Amygdala (tissue), 56 donors: ENCODE measurements at places on chromosomes 6 and 20.

- no peak for DNase-seq
Measured at GRCh38 chr20:51641866-51642265, 99.3 kb upstream of the NFATC2 start.

GRCh38 chr6:37492236-37492972 is 7.3 kb downstream of the CCDC167 start:
- no peak for DNase-seq

DNA sequence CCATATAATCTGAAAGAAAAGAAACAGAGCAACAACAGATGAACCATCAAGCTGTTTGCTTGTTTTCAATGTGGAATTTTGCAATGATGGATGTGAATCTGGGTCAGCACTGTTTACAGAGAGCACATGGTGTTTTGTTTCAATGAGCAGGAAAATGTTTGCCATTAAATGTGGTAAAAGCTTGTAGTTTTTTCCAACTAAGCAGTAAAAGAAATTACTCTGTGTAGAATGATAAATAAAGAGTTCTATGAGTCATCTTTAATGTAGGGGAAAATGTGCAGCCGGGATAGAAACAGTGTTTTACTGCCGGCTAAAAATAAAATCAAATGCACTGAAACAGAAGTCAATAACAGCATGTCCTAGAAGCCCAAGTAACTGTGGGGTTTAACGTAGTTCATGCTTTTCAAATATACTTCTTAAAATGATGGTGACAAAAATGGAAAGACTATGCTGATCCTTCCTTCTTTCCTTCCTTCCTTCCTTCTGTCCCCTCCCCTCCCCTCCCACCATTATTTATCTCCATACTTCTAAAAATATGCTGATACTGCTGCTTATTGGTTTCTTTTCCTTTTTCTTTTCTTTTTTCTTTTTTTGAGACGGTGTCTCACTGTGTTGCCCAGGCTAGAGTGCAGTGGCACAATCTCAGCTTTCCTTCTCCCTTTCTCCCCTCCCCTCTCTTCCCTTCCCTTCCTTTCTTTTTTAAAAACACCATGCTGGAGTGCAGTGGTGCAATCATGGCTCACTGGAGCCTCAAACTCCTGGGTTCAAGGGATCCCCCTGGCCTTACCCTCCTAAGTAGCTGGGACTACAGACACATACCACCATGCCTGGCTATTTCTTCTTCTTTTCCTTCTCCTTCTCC is 6.3 kb upstream of the NAA20 start:
- DNase-seq: no peak

DNA sequence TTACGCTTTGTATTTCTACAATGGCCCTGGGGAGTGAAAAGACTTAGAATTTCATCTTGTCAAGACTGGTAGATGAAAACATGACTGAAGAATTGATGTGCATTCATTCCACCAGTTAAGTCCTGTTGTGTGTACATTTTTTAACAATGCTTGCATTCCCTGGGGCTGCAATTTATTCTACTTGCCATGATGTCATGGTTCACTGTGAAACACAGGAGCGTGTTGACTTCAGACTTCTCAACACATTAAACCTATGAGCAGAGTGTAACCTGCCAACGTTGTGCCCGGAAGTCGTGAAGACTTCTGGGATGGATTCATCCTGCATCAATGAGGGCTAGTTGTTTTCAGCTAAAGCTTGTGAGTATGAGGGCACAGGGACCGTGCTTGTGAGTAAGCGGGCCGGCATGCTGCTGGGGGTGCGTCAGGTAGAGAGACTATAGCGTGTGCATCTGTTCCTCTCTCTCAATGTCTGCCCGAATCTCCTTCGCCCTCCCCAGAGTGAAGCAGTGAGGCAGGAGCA is 26.3 kb upstream of the RIMS4 start:
- DNase-seq: no peak

GRCh38 chr20:62624719-62625453 is 17.4 kb upstream of the SLCO4A1 start:
- no peak for DNase-seq

DNA sequence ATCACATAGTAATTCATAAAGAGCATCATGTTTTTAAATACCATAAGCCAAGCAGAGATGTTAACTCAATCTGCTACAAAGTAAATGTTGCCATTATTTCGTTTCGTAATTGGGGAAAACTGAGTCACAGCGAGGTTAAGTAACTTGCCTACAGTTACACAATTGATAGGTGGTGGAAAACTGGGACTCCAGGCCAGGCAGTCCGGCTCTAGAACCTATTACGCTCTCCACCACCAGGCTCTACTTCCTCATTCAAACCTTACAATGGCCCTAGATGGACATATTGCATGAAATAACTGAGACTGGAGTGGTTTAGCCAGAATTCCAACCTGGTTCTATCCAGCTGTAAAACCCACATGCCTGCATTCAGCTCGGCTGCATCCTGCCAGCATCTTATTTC is 58.2 kb downstream of the LINC00237 start:
- DNase-seq: no peak

- DNase-seq: no peak
Measured at GRCh38 chr6:159934181-159934580, 34.7 kb upstream of the IGF2R start.

DNA sequence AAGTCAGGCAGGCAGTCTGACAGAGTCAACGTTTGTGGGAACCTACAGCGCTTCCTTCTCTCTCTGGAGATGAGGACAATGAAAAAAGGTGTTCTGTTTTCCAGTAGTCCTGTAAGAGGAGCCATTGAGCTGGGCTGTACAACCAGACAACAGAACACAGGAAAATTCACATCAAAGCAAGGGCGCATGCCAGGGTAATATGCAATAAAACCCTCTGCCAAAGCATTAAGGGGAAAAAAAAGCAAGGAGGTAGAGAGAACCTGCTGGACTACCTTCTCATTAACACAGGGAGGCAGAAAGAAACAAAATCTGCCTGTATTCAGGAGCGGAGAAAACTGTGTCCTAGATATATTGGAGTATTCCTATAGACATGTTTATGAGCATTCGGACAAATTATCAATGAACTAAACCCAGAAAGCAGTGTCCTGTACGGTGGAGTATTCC is 1.3 kb downstream of the RNF24 start:
- no peak for DNase-seq

GRCh38 chr20:9877932-9878495 is 39.1 kb upstream of the PAK5 start:
- DNase-seq: no peak

DNA sequence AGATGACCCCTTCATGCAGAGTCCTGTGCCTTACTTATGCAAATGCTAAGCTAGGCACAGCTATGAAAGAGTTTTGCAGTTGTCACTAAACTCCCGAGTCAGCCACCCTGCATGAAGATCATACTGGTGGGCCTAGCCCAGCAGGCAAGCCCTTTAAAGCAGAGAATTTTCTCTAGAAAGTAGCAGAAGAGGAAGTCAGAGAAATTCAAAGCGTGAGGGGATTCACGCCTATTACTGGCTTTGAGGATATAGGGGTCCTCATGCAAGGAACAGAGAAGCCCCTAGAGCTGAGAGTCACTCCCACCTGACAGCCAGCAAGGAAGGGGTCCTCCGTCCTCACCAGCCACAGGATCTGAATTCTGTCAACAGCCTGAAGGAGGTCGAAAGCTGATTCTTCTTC is 54.6 kb downstream of the MYB start:
- DNase-seq: no peak

- DNase-seq: no peak
Measured at GRCh38 chr6:140537834-140538705, 1163.6 kb upstream of the CITED2 start.

DNA sequence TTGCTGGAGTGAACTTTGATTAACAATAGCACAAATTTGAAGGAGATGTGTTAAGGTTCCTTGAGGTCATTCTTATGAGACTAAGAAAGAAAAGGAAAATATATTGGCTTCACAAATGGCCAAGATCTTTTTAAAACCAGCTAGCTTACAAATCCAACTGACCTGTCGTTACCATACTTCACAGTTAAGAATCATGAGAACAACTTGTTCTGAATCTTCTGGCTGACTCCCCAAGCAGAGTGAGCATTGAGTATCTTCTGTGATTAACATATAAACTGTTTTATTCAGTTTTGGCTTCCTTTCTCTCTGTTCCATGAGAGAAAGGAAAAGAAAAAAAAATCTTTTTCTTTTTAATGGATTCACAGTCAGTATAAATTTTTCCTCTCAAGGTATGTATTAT is 277.1 kb downstream of the KHDC1L start:
- no peak for DNase-seq

DNA sequence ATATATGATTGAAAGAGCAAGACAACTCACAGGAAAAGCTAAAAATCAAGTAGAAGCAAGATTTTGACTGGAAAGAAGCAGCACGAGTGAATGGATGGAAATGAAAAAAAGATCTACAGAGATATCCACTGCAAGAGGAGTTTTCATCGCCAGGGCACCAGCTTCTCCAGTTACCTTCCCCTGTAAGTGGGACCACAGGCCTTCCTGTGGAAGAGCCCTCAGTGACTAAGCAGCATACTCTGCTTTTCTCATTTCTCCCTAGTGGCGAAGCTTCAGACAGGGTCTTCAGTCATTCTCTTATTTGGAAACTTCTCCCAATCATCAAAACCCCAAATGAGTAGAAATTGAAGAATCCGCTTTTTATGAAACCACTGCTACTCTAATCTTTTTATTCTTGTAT is 40.5 kb downstream of the ADGRB3 start:
- DNase-seq: no peak

- DNase-seq: no peak
Measured at GRCh38 chr20:58461899-58462298, 53.3 kb downstream of the APCDD1L start.

GRCh38 chr6:117329926-117330325 is 64.6 kb downstream of the VGLL2 start:
- DNase-seq: no peak

DNA sequence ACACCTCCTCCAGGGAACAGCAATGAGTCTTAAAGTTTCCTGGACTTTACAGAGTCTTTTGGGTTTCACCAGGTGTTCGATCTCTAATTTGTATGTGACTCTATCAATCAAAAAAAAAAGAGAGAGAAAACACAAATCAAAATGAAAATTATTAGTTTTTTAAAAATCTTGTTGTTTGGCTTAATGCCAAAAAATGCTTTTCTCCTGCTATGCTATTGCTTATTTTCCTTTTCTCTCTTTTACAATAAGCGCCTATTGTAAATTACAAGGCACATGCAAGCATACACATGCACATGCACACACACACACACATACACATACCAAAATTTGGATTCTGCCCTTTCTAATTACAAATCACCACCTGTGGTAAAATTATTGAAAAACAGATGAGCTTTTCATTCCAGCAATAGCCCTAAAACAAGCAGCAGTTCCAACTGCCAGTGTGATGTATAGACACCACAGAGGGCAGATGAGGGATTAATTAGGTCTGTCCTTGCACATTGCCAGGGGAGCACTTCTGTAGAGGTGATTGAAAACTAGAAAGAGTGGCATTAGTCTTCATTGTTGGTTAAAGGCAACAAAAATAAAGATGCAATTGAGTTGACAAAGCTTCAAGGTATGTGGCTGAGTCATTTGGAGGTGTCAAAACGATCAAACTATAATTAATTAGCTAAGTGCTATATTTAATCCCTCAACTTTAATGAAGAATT is 631.7 kb downstream of the TFAP2B start:
- DNase-seq: no peak

DNA sequence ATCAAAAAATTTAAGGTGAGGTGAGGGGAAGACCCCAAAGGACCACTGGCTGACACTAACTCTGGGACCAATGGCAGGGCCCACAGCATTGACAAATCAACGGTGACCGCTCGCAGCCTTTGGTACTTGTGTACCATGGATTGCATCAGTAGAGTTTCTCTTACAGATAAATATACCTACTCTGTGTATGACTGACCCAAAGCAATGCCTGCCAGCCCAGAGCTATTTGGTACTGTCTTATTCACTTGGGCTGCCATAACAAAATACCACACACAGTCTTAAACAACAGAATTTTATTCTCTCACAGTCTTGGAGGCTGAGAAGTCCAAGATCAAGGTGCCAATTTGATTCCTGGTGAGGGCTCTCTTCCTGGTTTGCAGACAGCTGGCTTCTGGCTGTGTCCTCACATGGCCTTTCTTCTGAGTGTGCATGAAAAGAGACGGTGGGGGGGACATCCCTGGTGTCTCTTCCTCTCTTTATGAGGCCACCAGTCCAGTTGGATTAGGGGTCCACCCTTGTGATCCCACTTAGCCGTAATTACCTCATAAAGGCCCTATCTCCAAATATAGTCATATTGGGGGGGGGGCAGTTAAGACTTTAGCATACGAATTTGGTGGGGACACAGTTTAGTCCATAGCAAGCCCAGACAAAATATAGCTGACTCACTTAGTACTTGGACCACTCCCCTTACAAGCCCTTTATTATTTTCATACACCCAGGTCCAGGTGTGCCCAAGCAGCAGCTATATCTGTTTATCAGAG is 336.3 kb downstream of the CD83 start:
- DNase-seq: no peak

GRCh38 chr6:12058172-12058961 is 46.3 kb downstream of the HIVEP1 start:
- no peak for DNase-seq

DNA sequence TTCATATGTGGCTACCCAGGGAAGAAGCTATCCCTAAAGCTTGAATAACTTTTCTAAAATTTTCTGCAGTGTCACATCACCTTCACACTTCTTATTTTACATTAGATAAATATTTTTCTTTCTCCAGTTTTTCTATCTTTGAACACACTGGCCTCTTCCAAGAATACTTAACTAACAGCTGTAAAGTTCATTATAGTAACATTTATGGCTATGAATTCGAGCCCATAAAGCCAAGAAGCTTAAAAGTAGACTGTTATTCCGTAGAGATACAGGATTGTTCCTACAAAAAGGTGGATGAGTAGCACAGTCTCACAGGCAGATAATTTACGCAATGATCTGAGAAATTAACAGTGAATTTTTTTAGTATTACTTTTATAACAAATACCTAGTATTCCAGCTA is 55.7 kb upstream of the BMP5 start:
- DNase-seq: no peak

- DNase-seq: no peak
Measured at GRCh38 chr6:4936681-4937041, 67.2 kb downstream of the RPP40 start.

GRCh38 chr6:57159127-57159526 is 13.0 kb upstream of the BAG2 start:
- DNase-seq: no peak

- no peak for DNase-seq
Measured at GRCh38 chr6:39792540-39793450, 619 bp downstream of the DAAM2 start.

GRCh38 chr6:146017672-146018071 is 11.2 kb upstream of the GRM1 start:
- DNase-seq: no peak

- DNase-seq: no peak
Measured at GRCh38 chr6:135163440-135163738, 17.7 kb upstream of the MYB start.

DNA sequence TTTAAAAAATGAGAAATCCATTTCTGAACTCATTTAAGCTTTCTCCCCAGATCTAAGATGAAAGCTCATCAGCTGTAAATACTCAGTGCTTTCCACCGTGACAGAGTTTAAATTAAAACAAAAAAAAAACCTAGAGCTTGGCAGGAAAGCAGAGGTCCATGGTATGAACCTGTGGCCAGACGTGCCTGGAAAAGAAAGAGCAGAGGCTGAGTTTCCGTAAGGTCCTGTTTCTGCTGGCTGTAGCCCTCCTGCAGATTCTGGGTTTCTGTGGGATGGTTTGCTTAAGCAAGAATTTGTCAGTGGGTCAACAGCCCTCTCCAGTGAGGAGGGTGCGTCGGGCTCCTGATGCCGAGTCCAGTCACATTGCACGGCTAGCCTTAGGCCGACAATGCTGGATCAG is 383.2 kb downstream of the SAMD5 start:
- no peak for DNase-seq
